ENCODE measurements at places on chromosomes 6 and 20.

GRCh38 chr20:37346236-37346534 is 245 bp downstream of the SRC start:
- no peak for DNase-seq

DNA sequence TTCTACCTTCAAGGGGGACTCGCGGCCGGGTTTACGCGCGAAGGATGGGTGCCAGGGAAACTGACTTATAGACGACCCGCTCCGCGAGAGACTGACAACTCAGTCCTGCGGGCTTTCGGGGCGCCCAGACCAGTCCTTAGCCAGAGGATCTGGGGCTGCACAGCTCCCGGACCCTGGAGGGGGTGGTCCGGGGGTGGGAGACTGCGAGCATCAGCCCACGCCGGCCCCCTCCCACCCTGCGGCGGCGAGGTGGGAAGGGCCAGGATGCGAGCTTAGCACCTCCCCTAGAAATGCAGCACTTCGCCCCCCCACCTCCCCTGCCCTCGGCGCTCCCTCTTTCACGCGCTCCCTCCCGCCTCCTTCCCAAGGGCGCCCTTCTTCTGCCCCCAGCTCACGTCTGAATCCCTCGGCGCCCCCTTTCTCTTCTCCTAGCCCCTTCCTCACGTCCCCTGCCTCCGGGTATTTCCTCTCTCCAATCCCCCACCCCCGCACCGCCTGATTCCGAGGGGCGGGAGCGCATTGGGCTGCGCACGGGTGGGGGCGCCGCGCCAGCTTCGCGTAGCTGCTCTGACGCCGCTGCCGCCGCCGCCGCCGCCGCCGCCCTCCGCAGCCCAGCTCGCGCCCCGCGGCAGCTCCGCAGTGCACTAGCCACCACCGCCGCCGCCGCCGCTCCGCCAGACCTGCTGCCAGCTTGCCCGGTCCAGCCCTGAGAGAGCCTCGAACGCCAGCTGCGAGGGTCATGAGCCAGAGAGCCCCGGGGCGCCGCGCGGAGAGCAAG is at the start of gene SLC32A1:
Gene SLC32A1 (plus strand): TSS at position 639 of the 778 bp plus-strand sequence. CDS start 239 bp downstream, outside the sequence.
- DNase-seq = no peak

DNA sequence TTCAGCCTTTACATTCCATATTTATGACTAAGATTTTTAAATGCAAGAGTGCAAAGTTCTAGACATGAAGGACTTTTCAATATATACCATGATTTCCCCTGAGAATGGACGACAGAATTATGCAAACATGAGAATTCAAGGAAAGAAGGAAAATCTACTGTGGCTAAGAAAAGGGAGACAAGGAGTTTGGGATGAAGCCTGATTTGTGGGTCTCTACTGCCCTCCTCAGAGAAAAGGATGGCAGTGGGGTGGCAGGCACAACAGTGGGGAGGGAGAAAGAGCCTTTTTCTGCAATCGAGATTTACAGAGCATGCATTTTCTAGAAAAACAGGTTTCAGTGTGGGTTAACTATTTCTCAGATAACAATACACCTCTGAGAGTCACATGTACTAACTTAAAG is 466.9 kb upstream of the NRSN1 start:
- no peak for DNase-seq

DNA sequence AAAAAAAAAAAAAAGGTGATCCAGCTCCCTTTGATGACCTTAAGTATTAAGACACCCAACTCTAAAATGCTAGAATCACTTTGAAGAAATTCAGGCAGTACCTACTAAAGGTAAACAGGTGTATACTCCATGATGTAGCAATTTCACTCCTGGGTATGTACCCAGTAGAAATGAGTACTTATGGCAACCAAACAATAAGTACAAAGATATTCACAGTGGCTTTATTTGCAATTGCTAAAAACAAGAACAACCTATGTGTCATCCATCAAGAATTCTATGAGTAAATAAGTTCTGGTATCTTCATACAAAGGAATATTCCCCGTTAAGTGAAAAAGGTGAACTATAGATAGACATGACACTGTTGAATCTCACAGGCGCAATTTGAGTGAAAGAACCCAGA is 29.4 kb downstream of the MDGA1 start:
- DNase-seq = no peak

GRCh38 chr6:27187231-27188060 is 60.1 kb upstream of the PRSS16 start:
- DNase-seq = no peak

DNA sequence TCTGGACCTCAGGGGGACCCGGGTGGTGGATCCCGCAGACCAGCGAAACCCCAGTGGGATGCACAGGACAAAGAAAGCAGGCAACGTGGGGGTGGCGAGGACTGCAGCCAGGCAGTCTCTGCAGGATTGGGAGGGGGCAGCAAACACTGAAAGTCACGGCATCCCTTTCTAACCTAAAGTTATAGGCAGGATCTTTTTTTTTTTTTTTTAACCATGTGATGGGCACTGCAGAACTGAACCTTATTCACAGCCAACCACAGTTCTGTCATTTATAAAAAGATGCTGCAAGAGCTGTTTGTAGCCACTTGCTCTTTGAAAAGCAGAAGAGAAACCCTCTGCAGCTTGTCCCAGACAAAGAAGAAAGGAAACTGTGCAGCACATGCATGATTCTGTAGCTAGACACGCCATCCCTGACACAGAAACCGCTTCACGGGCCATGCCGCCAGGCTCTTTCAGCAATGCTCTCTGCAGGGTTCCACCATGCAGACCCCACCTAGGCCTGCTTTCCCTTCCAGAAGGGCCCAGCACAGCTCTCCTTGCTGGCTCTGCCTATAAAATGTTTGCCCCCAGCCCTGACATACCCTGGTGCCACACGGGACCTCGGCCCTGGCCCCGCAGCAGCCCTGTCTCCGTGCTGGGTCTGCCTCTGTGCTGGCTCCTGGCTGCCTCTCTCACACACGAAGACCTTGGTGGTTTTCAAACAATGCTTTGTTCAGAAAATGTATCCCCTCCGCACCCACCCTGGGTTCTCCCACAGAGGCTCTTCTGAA is 70.8 kb downstream of the PYGB start:
- no peak for DNase-seq

Measured in stimulated activated CD4-positive, alpha-beta T cell treated with anti-CD3 and anti-CD28 coated beads, Interleukin-1b, Interleukin-23, amount 100 ng/mL, for 4 hours (primary cell).